ENCODE measurements at places on chromosomes 3 and 15.

- DNase-seq: no peak
These were observed 87.0 kb upstream of the ALDH1L1 start for GRCh38 chr3:126267169-126267975.

DNA sequence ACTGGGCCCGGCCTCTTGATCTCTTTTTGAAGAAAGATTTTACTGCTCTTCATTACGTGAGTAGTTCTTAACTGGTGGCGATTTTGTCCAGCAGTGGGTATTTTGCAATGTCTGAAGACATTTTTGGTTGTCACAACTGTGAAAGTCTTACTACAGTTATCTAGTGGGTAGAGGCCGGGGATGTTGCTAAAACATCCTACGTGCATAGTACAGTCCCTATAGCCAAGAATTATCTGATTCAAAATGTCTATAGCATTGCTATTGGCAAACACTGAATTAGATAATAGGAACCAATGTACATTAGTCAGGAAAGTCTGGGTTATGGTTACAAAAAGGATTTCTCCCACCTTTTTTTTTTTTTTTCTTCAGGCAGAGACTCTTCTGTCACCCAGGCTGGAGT is 38.1 kb downstream of the FOXL2 start:
- no peak for DNase-seq

DNA sequence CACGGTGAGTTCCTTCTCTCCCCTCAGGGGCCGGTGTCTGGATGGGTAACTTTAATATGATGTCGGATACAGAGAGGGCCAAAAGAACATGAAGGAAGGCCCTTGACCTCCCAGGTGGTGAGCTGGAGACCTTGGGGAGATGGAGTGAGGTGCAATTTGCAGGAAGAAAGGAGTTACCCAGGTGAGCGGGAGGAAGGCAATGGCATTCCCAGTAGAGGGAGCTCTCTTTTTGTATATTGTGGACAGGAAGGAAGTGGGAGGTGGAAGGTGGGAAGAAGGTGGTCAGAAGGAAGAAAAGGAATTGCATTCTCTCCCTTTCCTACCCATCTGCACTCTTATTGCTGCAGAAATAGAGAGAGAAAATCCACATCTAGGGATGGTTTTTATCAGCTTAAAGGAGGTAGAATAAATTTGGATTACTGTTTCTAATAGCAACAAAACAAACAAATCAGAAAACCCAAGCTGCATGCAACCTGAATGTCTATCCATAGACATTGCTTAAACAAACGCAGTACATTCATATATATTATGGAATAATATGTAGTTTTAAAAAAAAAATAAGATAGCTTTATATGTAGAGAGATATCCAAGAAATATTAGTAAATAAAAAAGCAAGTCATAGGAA is 169.0 kb upstream of the TSC22D2 start:
- peak; percentile 30 for DNase-seq

DNA sequence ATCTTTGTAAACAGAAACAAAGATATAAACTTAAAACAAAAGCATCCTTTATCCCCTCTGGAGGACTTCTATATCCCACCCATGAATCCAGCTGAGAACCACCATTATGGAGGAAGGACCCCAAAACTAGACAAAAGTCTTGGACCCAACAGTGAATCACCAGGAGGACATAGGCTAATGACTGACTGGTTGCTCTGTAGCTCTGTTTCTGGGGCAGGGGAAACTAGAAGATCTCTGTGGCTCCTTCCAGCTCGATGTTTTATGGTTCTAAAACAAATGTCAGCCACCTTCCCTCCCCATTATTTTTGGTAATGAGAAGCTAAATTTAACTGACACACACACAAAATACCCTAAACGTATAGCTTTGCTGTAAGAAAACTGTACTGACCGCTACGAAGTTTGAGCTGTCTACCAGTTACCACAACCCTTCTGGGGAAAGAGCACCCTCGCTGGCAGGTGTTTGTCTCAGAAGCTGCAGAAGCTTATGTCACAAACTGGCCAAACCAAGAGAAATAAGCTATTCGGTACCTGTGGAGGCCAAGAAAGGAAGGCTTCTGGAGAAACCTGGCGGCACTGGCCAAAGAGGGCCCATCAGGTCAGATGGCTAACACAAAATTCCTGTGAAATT is 36.4 kb downstream of the MB21D2 start:
- no peak for DNase-seq

DNA sequence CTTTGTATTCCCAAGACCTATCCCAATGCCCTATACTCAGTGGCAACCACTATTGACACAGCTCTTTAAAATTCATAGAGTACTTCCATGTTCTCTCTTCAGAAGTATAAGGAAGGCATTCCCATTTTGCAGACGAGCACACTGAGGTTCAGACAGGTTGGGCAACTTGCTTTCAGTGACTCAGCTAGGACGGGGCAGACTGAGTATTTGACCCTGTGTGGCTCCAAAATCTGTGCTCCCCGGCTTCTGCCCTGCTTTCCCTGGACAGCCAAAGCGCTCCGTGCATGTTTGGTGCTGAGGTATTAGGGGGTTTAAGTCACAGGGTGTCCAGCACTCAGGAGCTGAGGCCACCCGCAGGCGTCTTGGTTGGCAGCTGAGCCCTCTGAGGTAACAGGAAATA is 59.5 kb downstream of the CEMIP start:
- DNase-seq: no peak

- no peak for DNase-seq
These were observed 212.4 kb downstream of the TBC1D2B start for GRCh38 chr15:77865106-77865610.

DNA sequence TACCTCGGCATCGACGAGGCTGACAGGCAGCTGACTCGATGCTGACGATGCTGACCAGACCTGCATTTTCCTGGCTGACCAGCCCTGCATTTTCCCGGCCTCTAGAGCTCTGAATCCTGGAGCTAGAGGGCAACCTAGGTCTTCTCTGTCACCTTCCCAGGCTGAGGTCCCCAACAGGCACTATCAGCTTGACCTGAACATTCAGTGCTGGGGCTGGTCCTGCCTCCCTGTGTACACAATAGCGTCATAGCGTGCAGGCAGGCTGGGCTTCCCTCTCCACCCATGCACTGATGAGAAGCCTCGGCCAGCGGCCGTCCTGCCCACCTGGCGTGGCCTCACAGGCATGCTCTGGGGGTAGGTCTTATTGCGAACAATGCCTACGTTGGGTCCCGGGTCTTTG is 62.3 kb upstream of the SNRPA1 start:
- DNase-seq: no peak

DNA sequence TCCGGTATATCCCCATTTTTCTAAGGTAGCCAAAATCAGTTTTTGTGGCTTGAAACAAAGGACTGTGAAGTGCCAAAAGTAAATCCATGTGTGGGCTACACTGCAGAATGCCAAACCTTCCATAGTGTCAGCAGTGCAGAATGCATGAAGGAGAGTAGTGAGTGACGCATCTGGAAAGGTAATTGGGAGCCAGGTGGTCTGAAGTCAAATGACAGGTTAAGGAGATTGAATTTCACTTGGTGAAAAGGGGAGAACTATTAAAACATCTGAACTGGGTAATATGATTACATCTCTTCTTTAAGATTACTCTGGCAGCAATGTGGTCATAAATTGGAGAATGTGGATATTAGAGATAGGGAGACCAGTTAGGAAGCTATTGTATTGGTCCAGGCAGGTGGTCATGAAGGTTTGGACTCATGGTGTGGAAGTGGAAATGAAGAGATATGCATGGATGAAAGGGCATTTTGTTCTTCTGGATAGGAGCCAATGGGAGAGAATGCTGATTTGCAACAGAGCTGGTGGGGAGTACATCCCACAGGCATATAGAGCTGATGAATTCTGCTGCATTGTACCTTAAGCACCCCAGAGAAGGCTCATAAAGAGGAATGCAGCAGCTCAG is 118.2 kb downstream of the ECT2 start:
- peak; percentile 25 for DNase-seq

GRCh38 chr3:127192576-127193232 is at the start of gene PRR23E:
PRR23E (plus strand) TSS chr3:127193131; CDS start chr3:127196686, 3,555 bp downstream.
- DNase-seq: no peak

- DNase-seq: no peak
These were observed 206.5 kb downstream of the DTWD1 start for GRCh38 chr15:49827311-49827710.

DNA sequence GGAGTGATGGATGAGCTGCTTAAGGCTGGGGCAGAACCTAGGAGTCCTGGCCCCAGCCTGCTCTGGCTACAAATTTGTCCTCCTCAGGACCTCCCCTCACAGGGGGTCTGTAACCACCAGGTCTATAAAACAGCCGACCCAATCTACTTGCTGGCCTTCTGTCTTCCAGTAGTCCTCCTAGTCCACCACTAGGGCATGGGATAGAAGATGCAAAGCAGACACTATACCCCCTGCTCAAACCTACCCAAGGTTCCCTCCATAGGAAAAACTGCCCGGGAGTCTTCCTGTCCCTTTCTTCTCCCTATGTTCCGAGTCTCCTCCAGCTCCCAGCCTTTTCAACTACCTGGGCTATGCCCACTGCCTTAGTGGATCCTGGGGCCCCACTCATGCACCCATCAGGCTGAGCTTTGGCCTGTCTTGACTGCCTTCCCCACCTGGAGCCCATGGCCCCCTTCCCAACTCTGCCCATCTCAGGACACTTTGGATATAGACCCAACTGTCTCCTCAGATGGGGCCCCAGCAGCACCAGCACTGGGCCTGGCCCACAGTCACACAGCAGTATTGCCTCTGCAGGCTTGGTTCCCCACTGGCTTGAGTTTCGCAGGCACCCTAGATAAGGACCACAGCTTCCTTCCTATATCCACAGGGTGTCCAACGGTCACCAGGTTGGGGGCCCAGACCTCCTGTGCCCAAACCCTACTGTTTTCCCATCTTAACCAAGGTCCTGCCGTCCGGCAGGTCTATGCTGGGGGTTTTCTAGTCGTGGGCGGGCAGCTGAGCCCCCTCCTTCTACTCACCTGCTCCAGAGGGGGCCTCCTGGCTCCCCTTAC is 1.1 kb downstream of the HYAL3 start:
- DNase-seq: no peak

GRCh38 chr3:98596541-98597500 is 3.4 kb upstream of the CPOX start:
- DNase-seq: no peak

- no peak for DNase-seq
These were observed 4.9 kb downstream of the EPB42 start for GRCh38 chr15:43215961-43216360.

DNA sequence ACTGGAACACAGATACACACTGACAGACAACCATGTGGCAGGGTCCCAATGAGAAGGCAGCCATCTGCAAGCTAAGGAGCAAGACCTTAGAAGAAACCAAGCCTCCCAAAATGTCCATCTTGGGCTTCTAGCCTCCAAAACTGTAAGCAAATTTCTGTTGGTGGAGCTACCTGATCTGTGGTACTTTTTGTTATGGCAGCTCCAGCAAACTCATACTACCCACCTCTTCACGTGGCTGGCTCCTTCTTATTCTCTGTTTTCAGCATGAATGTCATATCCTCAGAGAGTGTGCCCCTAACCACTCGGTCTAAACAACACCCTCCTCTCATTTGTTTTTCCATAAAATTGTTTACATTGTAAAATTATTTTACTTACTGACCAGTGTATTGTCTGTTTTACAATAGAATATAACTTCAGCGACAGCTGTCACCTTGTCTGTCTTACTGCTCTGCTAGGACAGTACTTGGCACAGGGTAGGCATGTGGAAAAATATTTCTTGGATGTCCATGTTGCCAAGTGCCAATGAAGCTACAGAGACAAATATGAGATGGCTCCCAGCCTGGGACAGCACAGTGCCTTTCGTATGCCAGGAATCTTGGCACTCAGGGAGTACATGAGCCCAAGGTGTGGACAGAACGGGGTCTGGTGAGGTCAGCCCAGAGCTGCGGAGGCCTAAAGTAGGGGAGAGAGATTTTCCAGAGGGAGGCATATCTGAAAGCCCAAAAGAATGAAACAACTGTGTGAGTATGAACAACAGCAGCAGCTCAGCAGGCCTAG is 17.4 kb upstream of the SLC25A36 start:
- DNase-seq: no peak

DNA sequence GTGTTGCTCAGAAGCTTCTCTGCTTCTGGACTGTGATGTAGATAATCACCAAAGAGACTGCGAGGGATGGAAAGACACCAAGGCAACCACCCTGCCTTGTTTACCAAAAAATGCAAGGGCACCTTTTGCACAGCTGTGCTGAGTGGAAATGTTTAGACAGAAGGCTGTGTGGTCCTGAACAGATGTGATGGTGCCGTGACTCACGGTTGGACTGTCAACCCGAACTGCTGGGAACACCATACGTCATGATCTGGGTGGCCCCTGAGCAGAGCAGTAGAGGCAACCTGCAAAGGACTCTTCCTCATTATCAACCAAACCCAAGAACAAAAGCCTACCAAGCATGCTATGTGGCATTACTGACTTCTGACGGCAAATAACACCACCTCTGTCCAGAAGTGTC is 61.3 kb upstream of the LPP start:
- DNase-seq: no peak

- DNase-seq: no peak
These were observed 258.6 kb downstream of the FEZF2 start for GRCh38 chr3:62114763-62115162.

- DNase-seq: no peak
These were observed 630.8 kb upstream of the GBE1 start for GRCh38 chr3:82392203-82392775.

- no peak for DNase-seq
These were observed 102.6 kb upstream of the ABI3BP start for GRCh38 chr3:101095693-101096430.

GRCh38 chr3:135895106-135895733 is 70.3 kb upstream of the PPP2R3A start:
- DNase-seq: peak; percentile 62

- DNase-seq: no peak
These were observed 1.2 kb downstream of the ACP3 start for GRCh38 chr3:132318451-132318850.

DNA sequence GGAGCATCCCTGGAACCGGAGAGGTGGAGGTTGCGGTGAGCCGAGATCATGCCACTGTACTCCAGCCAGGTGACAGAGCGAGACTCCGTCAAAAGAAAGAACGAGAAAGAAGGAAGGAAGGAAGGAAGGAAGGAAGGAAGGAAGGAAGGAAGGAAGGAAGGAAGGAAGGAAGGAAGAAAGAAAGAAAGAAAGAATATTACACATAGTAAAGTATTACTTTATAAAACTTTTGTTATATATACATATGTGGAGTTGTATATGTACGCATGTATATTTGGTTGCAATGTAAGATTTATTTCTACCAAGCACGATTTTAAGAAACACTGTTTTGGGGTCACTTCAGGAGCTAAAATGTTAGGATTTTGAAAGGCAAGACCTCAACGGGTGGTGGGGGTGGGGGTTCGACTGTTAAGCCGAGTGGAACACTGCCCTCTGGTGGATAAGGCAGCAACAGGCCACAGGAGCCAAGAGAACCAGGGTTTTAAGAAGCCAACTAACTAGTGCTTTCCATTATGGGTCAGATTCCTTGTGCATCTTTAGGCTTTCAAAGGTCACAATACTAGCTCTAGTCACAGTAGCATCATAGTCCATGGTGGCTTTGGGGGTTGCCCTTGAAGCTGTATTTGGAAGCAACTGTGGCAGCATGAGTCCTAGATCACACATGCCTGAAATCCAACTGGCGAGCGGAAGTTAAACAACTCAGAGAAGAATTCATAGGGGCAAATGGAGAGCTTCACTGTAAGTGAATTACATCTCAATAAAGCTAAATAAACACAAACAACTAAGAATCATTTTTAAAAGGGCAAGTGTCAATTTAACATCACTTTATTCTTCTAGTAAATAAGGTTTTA is 22.5 kb downstream of the GLB1 start:
- DNase-seq: peak; percentile 48

- DNase-seq: no peak
These were observed 154.4 kb downstream of the XXYLT1 start for GRCh38 chr3:195116407-195117185.

GRCh38 chr3:141828890-141829289 is 47.6 kb upstream of the ATP1B3 start:
- DNase-seq: no peak
